Stimulated activated CD4-positive, alpha-beta T cell treated with anti-CD3 and anti-CD28 coated beads, Interleukin-1b, Interleukin-23, amount 100 ng/mL, for 1 hour (primary cell): ENCODE measurements at places on chromosomes 7 and 10.

- DNase-seq, result no peak
Observed at GRCh38 chr10:27736396-27736795, 9.2 kb downstream of the MKX start.

DNA sequence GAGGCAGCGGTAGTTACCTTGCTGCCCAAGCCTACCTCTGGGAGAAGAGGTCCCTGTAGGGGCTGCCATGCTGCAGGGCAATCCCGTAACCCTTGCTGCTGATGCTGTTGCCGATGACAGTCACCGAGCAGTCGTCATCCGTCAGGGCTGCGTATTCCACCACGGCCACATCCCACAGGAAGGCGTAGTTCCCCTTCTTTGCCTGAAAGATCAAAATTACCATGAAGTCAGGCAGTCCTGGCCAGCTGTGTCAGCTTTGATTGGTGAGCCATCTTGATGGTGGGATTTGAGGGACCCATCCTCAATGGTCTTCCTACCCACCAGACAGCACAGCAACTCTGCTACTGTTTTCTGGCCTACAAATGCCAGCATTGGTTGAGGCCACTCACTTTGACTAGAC is 746.8 kb downstream of the GRID1 start:
- no peak for DNase-seq

- DNase-seq, result no peak
Observed at GRCh38 chr7:65409363-65409762, 35.7 kb downstream of the ZNF92 start.

DNA sequence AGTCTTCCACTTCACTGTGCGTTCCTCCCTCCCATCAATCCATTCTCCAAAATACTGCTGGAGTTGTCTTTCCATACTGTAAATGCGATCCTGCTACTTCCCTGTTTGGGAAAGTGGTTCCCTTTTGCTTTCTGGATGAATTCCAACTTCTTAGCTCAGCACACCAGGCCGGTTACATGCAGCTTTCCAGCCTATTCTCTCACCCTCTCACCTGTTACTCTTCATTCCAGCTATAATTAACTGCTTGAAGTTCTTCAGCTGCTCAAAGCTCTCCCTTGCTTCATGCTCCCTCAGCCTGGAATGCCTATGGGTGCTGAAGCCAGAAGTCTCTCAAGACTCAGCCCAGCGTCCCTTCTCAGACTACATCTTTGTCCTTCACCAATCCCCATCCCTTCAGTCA is 6.0 kb upstream of the ZNRF2 start:
- no peak for DNase-seq

DNA sequence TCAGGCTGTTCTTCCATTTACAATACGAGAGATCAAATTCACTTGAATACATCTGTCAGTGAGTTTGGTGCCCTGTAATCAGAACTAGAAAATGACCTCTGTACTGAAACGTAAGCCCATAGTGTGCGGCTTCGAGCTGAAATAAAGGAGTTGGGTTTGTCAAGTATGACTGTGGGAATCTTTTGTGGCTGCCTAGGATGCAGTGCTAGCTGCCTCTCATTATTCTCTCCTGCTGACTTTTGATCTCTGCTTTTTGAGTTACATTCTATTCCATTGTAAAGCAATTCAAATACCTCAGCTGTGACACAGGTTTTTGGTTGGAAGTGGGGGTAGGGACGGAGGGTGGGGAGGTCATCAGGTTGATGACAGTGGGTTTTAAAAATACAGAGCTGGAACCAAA is 40.4 kb downstream of the ICA1 start:
- DNase-seq, result no peak

DNA sequence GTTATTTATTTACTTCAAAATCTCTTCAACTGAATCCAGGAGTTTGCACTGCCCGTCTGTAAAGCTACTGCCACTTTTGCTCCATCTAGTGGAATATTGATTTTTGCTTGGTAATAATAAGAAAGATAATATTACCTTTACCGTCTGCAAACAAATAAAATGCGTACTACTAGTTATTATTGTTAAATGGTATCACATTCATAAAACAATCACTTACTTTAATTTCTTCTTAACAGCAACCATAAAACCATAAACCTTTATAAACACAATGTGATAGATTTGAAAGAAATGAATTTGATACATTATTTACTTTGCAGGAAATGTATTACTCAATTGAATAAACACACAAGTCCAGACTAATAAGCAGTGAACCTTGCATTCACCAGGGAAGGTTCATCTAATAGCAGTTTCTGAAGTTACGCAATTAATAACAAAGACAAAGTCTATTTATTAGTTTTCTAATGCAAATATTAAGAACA is 6.4 kb downstream of the AGMO start:
- no peak for DNase-seq

- DNase-seq, result no peak
Observed at GRCh38 chr7:112422842-112423496, 27.3 kb upstream of the IFRD1 start.
